Progenitor cell of endocrine pancreas (in vitro differentiated cells): ENCODE measurements at places on chromosomes 1 and 21. TPM values are rescaled to one million over a fixed set of nuclear protein-coding genes. Genes with fewer than 3 reads are reported as not detected.

RCSD1 gene
- 0.22 and 0.38 TPM in 2 replicates for total RNA-seq

DNA sequence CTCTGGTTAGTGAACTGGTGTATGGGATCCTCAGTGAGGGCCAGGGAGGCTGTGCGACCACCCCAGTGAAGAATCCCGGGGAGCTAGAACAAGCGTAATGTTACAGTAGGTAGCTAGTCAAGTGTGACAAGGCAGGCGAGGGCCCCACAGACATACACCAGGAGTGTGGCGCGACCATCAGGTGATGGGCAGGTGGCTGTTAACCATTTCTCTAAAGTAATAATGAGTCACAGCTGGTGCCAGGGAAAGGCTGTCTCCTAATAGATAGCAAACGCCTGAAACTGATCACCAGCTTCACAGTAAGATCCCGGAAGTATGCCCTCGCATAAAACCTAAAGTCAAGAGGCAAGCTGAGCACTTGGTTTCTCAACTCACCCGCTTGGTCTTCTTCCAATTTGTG lies 40.5 kb upstream of the TARBP1 start:
- DNase-seq = no peak

DNA sequence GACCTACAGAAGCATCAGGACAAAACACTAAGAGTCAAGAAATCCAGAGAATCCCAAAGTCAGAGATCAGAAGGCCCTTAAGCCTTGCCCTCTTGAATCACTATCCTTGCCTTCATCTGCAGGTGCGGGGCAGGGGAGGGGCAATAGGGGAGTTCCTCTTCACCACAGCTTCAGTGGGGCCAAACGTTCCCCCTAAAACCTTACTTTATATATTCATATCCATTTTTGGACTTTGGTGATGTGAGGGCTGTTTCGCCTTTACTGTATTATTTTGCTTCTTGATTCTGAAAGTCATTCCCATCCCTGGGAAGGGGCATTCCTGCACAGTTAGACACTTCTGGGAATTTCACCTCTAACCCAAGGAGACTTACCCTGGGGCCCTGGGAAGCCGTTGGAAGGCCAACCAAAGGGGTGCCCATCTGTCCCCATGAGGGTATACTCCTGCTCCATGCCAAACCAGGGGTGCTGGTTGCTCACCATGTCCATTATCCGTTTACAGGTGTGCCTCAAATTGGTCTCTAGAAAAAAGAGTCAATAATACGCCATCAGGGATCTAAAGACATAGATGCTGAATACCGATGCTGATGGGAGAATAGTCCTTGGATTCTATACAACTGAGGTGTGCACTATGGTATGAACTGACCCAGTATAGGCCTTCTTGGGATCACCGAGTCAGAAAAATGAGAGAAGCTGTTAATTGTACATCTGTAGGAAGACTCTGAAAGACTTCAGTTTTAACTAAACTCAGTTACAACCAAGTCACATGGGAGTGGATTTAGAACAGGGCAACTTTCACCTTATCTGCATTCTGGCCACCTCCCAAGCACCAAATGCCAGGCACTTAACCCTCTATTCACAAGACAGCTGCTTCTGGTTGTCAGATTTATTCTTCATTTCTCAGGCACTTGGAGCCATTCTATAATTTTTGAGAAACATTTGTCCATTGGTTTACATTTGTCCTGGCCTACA lies 5.4 kb downstream of the GLUL start:
- no peak for DNase-seq

DNA sequence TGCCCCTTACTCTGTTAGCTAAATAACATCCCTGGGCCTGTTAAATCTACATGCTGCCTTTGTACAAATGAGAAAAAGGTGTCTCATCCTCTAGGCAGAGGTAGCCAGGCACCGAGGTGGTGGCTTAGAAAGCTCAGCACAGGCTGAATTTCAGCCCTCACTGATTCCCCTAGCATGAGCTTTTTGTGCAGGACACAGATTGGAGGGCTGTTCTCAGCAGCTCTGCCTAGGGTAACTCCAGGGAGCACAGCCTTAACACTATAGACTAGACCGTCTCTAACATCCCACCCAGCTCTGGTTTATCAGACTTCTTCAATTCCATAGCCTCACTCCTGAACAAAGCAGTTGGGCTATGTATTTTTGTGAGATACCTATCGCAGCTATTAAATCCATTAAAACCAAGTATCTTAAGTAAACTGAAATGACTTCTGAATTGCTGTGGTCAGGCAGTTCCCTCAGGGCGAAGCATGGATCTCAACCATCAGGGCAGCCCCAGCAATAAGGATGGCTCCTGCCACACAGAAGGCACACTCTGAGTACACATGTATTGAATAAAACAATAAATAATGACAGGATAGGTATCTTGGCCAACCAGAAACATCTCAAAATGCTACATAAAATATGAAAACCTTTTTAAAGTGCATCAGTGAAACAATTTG lies 14.8 kb downstream of the S100A6 start:
- DNase-seq = no peak

TCEA3 gene
- total RNA-seq = 12.9 and 13.6 TPM in 2 replicates

DNA sequence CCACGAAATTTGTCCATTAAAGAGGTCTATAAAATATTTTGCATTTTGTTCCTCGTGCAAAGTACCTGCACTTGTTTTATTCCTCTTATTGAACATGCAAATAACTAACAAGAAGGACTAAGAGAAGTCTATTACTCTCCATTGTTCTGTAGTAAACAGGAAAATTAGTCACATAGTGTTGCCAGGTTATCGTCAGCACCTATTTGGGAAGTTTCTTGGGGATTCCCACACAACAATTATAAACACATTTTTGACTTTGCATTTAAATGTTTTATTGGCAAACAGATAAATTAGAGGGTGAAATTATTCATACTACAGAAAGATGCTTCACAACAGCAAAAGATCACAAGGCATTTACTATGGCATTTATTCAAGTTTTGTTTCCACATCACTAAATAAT lies 174.5 kb downstream of the ZC3H11B start:
- no peak for DNase-seq

CRP gene
- not detected in 2 replicates for total RNA-seq

RAB42 gene
- 0.65 and 2.1 TPM in 2 replicates for total RNA-seq

DNA sequence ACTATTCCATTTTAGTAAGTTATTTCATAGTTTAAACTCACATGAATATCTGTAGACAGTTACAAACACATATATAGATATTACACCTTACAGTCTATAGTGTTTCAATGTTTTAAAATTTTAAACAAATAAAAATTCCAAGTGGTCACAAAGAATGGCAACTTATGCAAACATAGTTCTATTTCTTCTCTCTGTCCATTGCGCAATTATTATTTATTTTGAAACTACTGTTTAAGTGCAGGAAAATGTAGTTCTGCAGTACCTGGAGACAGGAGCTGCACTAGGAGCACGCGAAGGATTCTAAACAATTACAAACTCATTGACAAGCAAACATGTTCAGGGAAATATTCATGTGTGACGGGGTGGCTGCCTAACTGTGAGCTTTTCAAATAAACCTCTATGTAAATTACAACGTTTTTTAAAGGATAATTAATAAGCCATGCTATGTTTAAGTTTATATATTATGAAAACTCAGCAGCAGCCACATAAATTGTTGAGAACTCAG lies 312.0 kb upstream of the DUSP10 start:
- no peak for DNase-seq

DAB1 gene
- 4.8 and 6.8 TPM in 2 replicates for total RNA-seq

UBQLN4 gene
- total RNA-seq = 94.2 and 97.8 TPM in 2 replicates

MROH9 gene
- not detected in 2 replicates for total RNA-seq

- no peak for DNase-seq
Measured at GRCh38 chr21:35868005-35868868, 192.1 kb downstream of the SETD4 start.

CHI3L2 gene
- total RNA-seq = not detected in 2 replicates

GBP6 gene
- not detected in 2 replicates for total RNA-seq

SPRR4 gene
- not detected in 2 replicates for total RNA-seq

PBX1 gene
- total RNA-seq = 204 and 205 TPM in 2 replicates

URB1 gene
- total RNA-seq = 17.0 and 17.1 TPM in 2 replicates

DNA sequence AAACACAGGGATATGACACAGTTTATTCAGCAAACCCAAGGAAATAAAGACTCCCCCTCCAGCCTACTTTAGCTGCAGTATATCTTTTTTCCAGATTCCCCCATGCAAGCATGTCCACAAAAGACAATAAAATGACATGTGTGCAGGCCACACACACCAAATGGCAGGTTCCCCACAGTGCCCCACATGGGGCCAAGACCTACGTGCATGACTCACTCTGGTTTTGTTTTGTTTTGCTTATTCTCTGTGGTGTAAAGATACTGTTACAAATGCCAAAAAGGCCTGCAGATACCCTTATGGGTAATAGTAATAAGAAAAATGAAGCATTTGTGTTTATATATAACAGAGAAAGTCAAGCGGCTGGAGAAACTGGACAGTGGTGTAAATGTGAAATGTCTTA lies 71.6 kb downstream of the RD3 start:
- no peak for DNase-seq

- DNase-seq = no peak
Measured at GRCh38 chr1:186304982-186305949, 69.8 kb downstream of the TPR start.

DNA sequence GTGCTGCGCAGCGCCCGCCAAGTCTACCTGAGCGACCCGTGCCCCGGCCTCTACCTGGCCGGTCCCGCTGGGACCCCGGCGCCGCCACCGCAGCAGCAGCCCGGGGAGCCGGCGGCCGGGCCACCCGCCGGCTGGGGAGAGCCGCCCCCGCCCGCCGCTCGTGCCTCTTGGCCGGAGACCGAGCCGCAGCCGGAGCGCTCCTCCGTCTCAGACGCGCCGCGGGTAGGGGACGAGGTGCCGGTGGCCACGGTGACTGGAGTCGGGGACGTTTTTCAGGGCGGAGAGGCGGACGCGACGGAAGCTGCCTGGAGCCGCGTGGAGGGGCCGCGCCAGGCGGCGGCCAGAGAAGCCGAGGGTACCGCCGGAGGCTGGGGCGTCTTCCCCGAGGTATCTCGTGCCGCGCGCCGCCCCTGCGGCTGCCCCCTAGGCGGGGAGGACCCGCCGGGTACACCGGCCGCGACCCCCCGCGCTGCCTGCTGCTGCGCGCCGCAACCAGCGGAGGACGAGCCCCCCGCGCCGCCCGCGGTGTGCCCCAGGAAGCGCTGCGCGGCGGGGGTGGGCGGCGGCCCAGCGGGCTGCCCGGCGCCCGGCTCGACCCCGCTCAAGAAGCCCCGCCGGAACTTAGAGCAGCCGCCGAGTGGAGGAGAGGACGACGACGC lies 646 bp downstream of the IER5 start:
- DNase-seq = no peak

PRRX1 gene
- total RNA-seq = 1.5 TPM in 2 replicates

PM20D1 gene
- total RNA-seq = not detected in 2 replicates

DNA sequence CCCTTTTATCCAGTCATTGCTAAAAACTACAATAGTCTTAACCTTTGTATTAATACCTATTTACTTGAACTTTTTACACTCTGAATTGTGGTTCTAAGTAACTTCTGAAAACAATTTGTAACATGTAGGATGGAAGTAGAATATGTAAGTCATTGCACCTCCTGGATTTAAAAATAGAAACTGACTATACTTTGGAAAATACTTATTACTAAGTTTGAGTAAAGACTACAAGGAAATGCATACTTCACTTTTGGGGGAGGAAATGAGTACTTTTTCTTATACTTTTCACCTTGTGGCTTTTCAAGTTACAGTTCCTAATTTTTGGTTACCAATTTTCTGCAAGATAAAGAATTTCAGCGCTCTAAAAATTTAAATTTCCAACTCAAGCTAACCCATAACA lies 8.7 kb downstream of the RGS18 start:
- DNase-seq = no peak

NTMT2 gene
- total RNA-seq = not detected in 2 replicates

PTPN22 gene
- not detected in 2 replicates for total RNA-seq

S100A7A gene
- not detected in 2 replicates for total RNA-seq

DNA sequence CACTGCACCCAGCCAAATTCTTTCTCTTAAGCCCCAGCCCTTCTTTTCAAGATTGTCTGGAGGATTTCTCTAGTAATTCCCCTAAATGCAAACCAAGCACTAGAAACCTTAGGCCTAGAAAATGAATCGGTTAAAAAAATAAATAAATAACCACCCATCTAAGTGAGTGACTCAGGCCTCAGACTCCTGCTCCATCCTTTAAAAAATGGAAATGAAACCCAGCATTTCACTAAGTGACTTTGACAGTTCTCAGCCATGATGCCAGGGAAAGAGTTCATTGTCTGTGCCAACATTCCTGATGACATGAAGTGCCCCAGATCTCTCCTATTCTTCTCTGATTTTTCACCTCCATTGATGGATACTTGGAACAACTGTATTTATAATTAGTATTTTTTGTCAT lies 415.2 kb upstream of the DAB1 start:
- DNase-seq = no peak

NPL gene
- 1.6 and 2.0 TPM in 2 replicates for total RNA-seq

TMPRSS15 gene
- total RNA-seq = not detected in 2 replicates

GRCh38 chr1:17053086-17053684 lies 647 bp downstream of the SDHB start:
- DNase-seq = no peak

- DNase-seq = no peak
Measured at GRCh38 chr1:45926330-45926729, 122.9 kb downstream of the MAST2 start.

SMIM1 gene
- total RNA-seq = 10.8 and 12.0 TPM in 2 replicates

GRCh38 chr1:67566803-67567377 lies 118.1 kb upstream of the GADD45A start:
- no peak for DNase-seq

- no peak for DNase-seq
Measured at GRCh38 chr21:15749861-15750159, 20.0 kb downstream of the USP25 start.

DNA sequence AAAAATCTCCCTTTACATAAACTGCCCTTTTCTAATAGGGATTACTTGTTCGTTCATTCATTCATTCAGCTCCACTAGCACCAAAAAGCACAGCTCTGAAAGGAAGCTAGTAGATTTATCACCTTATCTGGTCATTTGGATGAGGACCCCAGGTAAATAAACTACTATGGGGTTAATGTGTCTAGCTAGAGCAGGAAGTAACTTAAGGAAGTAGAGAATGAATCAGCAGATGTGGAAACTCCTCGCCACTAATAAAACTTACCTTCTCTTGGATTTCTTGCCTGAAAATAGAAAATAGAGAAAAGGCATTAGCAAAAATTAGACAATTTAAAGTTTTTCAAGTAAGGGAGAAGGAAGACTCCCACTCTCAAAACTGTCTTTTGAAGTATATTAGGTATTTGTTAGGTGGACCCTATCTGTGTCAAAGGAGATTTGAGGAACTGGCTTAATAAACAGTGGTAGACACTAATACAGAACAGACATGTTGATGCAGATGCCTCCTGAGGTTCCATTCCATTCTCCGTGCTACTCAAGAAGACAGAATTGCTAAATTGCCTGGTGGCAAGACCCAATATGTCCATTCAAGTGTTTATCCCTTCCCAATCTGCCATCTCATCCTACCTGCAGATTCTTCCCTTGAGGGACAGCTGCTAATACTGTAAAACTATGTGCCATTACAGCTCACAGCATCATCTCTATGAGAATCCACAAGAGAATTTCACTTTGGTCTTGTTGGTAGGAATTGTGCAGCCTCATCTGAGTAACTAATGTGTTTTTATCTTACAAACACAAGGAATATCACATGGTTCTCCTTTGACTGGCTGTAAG lies 14.9 kb downstream of the SELL start:
- no peak for DNase-seq
